ENCODE measurements at places on chromosomes 12 and 14. TPM values are rescaled to one million over a fixed set of nuclear protein-coding genes. Genes with fewer than 3 reads are reported as not detected.

SLC7A8 gene
- 0.63 TPM for total RNA-seq

NKX2-1 gene
- not detected for total RNA-seq

ZNF140 gene
- total RNA-seq, result 29.5 TPM

HSP90B1 gene
- 799 TPM for total RNA-seq

OR6C74 gene
- total RNA-seq, result not detected

KCNJ8 gene
- not detected for total RNA-seq

NEUROD4 gene
- not detected for total RNA-seq

CYP46A1 gene
- total RNA-seq, result 0.09 TPM

ING4 gene
- total RNA-seq, result 35.5 TPM

CD69 gene
- total RNA-seq, result 0.28 TPM

C12orf60 gene
- total RNA-seq, result 1.3 TPM

RNASE7 gene
- not detected for total RNA-seq

STAB2 gene
- total RNA-seq, result under 0.01 TPM
